ENCODE measurements at places on chromosomes 2 and 18.

DNA sequence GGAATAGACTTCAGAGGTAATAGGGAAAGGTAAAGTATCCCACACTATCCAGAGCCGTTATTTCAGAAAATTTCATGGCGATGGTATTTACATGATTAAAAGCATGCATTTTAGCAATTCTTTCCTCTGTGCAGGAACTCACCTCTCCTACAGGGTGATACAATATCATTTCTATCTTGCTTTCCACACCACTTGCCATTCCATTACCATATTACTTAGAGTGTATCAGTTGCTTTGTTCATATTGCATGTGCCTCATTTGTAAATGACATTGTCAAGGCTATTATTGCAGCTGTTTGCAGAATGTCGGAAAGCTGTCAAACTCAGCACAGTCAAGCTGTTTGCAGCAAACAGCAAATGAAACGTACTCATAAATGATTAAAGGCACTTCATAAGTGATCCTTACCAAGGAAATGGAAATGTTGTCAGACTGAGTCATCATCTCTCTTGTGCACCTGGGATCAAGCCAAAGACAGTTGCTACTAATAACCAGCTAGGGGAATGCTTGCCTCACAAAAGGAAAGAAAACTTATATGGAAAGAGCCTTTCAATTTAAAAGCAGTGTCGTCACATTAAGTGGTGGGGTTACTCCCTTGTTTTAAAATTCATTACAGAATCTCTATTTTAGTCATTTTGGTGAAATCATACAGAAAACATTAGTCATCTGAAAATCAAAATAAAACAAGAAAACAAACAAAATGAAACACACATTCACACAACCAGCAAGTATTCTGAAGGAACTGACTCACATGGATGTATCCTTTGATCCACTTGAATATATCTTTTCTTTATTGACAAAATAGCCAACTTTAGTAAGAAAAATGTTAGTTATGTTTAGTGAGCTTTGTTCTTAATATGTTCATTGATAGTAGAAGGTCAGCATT is 1064.1 kb upstream of the CNTNAP5 start:
- DNase-seq: no peak

- DNase-seq: no peak
Observed at GRCh38 chr2:86413296-86414094, 27.7 kb upstream of the KDM3A start.

DNA sequence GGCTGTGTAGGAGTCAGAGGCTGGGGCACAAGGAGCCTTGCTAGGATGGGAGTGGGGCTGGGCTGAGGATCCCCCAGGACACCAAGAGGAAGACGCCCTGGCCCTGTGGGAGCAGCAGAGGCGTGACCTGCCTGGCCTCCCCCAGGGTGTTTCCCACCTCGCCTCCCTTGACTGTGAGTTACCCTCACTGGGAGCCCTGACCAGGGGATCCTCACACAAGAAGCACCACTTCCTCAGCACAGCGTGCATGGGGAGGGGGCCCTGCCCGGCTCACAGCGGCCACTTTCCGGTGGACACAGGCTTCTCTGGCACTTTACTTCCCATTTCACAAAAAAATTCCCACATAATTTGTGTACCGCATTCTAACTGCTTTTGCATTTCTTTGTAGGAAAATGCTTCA is 187.7 kb downstream of the EIPR1 start:
- DNase-seq: no peak

- DNase-seq: no peak
Observed at GRCh38 chr2:160246356-160246755, 46.3 kb upstream of the ITGB6 start.

- DNase-seq: no peak
Observed at GRCh38 chr2:88658326-88658725, 31.1 kb upstream of the EIF2AK3 start.

DNA sequence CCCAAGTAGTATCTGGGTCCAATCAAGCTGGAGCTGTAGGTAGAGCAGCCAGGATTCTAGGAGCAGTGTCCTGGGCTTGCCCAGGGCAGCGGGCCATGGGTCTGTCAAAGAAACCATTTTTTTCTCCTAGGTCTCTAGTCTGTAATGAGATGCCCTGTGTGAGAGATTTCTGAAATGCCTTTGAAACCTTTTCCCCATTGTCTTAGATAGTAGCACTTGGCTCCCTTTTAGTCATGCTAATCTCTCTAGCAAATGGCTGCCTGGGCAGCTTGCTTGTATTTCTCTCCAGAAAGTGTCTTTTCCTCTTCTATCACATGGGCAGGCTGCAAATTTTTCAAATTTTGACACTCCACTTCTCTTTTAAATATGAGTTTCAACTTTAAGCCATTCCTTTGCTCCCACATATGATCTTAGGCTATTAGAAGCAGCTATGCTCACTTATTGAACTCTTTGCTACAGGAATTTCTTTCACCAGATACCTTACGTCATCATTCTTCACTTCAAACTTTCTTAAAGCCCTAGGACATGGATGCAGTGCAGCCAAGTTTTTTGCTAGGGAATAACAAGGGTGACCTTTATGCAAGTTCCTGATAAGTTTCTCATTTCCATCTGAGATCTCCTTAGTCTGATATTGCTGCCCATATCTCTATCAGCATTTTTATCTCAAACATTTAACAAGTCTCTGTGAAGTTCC is 890.2 kb upstream of the VRK2 start:
- DNase-seq: no peak

DNA sequence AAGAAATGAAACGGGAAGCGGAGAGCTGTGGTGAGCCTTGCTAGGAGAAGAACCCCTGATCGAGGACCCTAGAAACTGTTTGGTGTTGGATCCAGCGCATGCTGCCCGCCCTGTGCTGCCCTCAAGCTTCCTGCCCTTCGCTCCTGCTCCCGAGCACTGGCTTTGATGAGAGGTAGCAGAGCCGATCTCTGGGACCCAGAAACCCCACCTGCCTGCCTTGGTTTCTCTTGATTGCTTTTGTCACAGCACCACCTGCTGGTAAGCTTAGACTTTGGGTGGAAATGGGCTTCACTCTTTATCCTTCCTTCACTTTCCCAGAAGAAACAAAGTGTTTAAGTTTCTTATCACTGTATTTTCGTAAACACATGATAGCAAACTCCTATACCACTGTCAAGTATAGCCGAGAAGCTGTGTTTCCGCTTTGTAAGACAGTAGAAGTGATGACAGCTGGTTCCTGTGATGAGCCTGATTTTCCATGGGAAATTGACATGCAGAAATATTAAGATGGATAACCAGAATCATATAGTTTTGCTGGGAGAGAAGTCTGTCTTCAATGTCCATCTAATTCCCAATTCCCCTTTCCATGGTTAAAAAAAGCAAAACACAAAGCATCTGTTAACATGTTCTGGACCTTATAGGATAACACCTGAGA is 267.4 kb downstream of the PHLPP1 start:
- no peak for DNase-seq

- no peak for DNase-seq
Observed at GRCh38 chr2:42917425-42917927, 125.1 kb upstream of the HAAO start.

- no peak for DNase-seq
Observed at GRCh38 chr2:46615555-46615954, 136.2 kb downstream of the TMEM247 start.

DNA sequence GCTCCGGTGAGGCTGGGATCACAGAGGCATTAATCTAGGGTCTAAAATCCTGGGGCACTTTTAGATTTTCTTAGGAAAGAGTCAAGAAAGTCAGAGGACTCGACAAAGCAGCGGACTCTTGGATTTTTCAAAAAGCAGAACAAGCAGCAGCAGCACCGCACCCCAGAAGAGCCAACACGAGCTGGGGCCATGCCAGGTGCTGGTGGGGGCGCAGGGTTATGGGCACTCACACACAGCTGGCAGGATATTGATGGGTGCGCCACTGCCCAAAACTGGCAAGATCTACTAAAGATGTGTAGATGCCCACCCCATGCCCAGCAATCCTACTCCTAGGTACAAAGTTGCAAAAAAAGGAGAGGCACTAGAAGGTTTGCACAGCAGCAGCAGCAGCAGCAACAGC is 33.9 kb upstream of the SEMA4C start:
- DNase-seq: no peak

GRCh38 chr2:19125901-19126680 is 232.3 kb downstream of the OSR1 start:
- no peak for DNase-seq

GRCh38 chr2:24912986-24913385 is 7.1 kb downstream of the ADCY3 start:
- DNase-seq: no peak

DNA sequence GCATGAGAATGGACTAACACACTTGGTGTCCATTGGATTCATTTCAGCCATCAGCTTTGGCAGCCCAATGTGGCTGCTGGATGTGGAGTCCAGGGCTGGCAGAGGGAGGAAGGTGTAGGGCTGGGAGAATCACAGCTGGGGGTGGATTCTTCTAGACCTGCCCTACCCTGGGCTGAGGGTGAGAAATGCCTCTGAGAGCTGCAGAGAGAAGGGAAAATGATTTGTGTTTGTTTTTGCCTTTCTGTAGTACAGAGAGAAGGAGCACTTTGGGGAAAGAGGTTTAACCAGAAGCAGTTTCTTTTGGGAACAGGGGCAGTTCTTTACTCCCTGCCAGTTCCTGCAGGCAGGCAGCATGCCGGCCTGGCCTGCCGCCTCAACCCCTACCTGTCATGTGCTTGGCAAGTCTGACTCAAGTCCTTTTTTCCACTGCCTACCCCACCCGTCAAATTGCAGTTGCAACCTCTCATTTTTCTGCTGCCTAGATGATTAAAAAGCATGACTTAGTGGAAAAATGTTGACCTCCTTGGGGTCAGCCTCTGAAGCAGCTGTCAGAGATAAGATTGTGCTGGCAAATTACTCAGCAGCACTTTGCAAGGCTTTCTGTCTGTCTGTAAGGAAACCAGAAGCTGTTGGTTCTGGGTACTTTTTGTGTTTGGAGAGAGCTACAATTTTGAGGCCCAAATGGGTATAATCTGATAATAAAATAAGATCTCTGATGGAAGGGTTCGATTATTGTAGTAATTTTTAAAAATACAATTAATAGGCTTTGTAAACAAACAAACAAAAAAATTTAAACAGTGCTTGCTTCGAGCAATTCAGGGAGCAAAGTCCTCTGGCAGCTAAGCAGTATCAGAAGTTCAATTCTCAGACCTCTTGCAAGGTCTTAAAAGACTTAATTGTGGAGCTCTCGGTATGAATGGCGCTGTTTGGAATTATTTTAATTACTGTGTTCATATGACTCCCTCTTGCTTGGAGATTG is 21.7 kb downstream of the LBH start:
- no peak for DNase-seq

DNA sequence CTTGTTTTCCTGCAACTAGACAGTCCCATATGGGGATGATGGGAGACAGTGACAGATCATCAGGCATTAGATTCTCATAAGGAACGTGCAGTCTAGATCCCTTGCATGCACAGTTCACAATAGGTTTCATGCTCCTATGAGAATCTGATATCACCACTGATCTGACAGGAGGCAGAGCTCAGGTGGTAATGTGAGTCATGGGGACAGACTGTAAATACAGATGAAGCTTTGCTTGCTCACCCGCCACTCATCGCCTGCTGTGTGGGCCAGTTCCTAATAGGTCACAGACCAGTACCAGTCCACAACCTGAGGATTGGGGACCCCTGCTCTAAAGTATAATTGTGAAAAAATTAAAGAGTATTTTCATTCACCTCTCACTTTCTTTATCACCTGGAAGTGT is 23.6 kb upstream of the RAB1A start:
- DNase-seq: no peak

- DNase-seq: no peak
Observed at GRCh38 chr2:215685238-215685990, 249.5 kb upstream of the FN1 start.

- DNase-seq: no peak
Observed at GRCh38 chr2:159051133-159051532, 82.7 kb downstream of the TANC1 start.

DNA sequence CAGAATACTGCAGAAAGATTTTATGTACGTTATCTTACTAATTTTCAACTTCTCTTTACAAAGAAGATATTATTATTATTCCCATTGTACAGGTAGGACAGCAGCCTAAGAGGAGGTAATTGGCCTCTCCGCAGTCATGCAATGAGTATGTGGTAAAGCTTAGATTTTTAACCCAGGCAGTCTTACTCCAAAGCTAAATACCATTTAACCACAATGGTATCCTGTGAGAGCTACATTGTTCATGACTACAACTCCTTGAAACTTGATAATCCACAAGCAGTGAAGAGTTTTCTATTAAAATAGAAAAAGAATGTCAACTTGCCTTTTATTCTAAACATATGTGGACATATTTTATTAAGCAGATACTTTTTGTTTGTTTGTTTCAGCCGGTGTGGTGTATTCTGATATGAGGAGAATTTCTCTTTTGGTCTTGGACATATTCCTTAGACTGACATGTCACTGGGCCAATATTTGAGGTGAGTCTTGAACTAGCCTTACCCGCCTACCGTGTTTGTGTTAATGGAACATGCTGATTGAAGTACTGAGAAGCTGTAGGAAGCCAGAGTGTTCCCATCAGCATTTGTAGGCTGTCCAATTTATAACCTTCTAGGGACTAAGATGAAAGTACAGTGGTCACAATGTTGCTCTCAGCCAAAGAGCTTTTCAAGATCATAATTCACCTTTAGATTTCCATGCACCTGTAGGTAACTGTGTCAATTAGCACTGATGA is 293.9 kb upstream of the DCC start:
- no peak for DNase-seq

DNA sequence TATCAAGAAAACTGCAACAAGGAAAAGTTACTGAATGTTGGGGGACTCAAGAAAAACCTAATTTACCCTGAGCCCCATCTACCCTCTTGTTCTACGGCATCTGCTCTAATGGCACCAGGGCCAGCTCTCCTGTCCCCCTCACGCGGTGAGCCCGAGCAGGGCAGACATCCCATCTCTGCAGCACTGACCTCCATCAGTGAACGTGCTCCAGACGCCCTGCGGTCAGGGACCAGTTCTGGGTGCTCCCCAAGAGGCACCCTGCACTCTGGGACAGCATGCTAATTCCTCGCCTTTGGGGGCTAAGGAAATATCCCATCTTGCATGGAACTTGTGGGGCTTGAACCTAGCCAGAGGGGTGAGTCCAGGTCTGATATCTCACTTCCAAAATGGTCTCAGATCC is 43.0 kb downstream of the CENPO start:
- DNase-seq: no peak

GRCh38 chr2:9757501-9758264 is 85.6 kb upstream of the TAF1B start:
- DNase-seq: no peak

- no peak for DNase-seq
Observed at GRCh38 chr2:149175956-149176355, 137.5 kb downstream of the LYPD6B start.

Data from bone marrow (tissue), 2 donors.